MCF 10A (cell line): ENCODE measurements at places on chromosomes 7 and 10.
A peak's percentile ranks its signal among the peaks of the same experiment; 100 is the strongest.

DNA sequence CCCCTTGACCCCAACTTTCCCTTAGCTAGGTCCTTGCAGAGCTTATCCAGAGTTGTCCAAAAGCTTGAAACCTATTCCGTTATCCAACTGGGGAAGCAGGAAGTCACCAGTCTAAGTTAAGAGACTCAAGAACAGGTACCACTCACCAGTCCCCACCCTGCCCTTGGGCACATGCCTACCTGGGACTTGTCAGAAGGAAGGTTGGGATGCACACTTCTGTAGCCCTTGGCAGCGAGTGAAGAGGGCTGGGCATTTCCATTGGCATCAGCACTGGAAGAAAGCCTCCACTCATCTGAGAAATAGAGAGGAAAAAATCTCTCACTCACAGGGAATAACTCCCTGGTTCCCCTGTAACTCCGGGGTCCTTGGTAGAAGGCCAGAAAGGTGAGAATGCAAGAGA is 131.0 kb upstream of the PDLIM1 start:
- DNase-seq = no peak

- DNase-seq = no peak
Observed at GRCh38 chr7:50348469-50349162, 44.1 kb downstream of the IKZF1 start.

DNA sequence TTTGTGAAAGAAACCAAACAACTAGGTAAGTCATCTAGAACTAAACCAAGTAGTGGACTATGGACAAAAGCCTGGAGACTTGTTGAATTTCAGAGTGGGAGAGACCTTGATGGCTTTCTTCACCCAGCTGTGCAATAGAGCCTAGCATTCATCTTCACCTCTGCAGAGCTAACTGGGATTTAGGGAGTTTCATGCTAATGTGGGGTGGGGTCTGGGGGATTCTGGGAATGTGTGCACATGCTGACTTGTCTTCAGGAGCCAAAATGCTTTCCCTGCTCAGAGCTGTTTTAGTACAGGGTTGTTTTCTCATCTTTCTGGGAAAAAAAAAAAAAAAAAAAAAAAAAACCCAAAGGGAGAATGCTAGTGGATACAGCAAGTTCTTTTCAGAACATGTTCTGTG is 81.3 kb upstream of the ARHGAP21 start:
- no peak for DNase-seq

DNA sequence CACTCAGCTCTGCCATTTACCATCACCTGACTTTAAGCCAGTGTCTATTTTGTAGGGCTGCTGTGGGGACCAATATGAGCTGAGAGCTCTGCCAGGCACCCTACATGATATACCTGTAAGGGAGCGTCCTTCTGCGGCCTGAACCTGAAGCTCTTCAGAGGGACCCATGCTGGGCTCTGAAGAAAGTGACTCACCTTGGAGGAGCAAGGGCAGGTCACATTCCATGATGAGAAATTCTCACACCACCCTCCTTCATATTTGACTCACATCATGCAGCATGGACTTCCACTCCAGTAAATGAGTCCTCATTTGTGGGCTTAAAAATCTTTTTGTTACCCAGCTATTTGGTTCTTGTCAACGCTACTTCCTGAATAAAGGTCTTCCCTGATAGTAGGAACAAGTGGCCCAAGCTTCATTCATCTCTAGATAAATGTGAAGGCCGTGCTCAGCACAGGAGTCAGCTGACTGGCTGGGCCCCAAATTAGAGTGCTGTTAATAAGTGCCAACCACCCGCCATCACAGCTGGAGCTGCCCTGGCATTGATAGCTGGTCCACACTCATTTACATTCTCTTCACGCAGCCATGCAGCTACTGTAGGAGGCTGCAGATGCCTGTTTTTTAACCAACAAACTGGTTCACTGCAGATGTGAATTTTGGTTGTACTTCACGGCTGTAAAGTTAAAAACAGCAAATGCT is 78.4 kb downstream of the RNF216 start:
- DNase-seq = peak; percentile 45

DNA sequence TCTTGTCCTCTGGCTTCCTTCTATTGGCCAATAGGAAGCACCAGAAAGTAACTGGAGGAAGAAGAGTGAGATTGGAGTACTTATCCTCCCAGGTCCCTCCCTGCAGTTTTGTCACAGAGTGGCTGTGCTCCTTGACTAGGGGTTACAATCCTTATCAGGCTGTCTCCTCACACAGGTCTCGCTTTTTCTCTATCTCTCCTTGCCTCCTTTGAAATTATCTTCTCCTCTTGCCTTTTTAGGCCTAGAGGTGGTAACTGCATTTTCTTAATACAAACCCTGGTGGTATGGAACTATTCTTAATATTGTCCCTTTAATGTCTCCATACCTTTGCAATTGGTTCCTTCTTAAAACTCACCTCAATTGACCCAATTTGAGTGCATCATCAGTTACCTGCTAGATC is 2.7 kb downstream of the PRSS37 start:
- no peak for DNase-seq

DNA sequence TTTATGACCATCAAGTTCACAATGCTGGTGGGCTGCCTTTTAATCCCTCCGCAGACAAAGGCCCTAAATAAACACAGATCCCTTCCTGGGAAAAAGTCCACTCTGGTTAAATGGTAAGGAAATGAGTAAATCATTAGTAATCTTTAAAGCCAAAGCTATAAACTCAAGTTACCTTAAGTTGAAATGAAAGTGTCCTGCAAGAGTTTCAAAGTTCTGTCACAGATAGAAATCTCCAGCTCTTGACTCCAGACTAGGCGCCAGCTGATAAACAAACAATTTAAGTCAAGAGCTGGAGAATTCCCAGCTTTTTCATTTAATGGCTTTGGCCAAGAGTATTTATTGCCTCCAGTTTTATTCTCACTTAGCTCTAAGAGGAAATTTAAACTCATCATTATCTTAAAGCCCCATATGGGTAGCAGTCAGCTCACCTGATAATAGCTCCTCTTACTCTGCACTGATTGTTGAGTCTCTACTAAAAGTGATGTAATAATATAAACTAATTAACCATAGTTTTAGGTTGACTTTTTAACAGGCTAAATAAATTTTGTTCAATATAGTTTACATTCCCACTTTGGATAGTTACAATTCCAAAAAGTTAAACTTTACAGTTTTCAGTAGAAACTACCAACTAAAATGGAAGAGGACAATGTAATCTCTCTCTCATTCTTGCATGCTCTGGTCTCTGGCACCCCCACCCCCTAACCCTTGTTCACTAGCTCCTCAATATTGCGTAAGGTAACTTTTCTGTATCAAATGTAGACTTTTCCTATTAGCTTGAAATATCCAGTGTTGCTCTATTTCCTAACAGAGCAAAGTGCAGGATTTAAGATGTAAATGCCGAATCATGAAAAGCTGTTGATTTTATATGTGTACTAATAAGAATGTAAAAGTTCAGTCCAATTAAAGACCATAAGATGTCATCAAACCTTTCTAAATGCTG is 56.1 kb downstream of the HIBADH start:
- no peak for DNase-seq

DNA sequence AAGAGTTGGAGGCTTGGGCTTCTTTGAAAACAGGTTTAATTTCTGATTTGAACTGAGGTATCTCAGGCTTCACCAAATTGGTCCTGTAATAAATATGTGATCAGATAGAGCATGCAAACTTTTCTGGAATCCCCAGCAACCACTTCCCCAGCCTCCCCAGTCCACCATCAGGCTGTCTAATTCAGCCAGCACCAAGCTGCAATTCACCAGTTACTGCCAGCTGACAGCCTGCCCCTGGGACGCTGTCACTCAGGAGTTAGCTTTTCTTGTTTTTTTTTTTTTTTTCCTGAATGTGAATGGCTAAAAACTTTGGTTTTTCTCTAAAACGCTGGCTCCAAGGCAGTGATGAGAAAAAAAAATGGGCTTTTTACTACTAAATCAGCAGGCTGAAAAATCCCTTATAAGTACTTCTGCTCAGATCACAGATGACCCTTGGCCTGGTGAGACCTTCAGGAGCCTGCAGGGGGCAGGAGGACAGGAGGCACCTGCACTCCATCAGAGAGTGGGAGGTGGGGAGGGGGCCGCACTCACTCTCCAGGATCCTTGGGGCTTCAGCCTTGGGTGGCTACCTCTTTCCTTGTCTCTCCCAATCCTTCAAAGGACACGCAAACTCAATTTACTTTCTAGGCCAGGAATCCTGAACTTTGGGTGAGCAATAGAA is 349.4 kb downstream of the GATA3 start:
- no peak for DNase-seq

GRCh38 chr10:121822180-121822579 is 105.7 kb downstream of the ATE1 start:
- DNase-seq = no peak

DNA sequence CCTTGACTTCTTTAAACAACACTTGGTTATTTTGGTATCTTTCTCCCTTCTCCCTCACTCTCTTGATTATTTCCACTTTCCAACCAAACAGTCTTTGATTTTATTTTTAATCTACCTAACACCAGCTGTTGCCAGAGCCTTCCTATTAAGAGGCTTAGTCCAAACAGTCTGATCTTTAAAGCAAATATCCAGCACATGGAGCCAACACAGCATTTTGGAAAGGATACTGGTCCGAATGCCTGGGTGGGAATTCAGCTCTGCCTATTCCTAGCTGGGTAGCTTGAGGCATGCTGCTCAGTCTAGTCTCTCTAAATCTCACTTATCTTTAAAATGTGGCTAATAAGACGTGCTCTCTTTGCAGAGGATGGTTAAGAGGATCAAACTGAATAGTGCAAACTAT is 129.3 kb downstream of the NRCAM start:
- no peak for DNase-seq

DNA sequence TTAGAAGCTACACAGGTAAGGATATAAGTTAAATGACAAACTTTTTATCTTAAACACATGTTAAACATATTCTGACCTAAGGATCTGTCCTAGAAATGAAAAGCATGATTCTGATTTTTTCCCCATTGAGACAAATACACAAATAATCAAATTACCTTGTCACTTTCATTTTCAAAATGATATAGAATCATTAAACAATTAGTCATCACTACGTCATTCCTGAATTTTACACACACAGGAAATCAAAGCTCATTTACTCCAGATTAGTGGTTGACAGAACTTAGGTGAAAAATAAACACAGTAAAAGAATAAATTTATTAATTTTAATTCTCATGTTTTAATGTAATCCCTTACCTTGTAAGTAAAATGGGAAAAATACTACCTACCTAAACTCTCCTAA is 89.0 kb downstream of the AASS start:
- no peak for DNase-seq

- DNase-seq = peak; percentile 22
Observed at GRCh38 chr10:111835574-111835973, 348.0 kb downstream of the GPAM start.

DNA sequence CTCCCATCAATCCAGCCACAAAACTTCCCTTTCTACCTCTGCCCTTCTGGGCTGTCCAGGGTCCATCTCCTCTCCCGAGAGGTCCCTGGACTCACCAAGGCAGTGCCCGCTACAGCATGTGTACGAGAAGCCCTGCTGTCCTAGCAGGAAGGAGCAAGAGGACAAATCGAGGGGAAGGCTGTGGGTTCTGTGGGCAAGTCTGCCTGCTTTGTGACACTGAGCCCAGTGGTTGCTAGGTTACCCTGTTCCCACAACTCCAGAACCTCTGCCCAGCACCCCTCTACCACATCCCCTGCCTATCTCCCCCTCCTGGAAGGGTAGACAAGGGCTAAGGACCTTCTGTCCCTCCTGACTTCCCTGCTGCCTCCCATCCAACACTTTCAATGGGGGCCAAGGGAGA is at the start of gene TBATA:
TBATA (minus strand) TSS at position 188 of the 400 bp plus-strand sequence. CDS start 1,998 bp downstream, outside the sequence.
- DNase-seq = no peak
